Effector memory CD8-positive, alpha-beta T cell (primary cell): ENCODE measurements at places on chromosomes 2 and 18.
A peak's percentile ranks its signal among the peaks of the same experiment; 100 is the strongest.

- DNase-seq = no peak
These were observed 12.2 kb upstream of the CD28 start for GRCh38 chr2:203694191-203694590.

- DNase-seq = no peak
These were observed 13.6 kb upstream of the APCDD1 start for GRCh38 chr18:10440884-10441283.

DNA sequence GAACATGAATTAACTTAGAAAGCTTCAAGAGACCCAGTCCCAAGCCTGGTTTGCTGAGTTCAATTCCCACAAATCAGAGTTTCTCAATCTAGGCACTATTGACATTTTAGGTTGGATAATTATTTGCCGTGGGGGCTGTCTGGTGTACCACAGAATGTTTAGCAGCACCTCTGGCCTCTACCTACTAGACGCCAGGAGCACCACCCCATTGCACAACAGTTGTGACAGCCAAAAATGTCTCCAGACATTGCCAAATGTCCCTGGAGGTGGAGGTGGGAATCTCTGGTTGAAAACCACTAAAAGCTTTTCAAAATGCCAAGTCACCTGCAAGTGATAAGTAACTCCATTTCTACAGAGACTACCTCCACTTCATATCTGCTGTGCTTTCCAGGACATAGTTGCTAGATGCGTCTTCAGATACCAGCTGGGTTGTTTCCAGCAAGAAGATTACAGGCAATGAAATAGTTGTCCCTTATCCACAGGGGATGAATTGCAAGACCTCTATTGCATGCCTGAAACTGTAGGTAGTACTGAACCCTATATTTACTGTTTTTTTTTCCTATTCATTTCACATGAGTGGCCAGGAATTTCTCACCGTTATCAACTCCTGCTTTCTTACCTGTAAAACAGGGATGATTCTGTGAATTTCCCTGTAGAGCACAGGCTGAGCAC is 554.3 kb downstream of the ZEB2 start:
- no peak for DNase-seq

DNA sequence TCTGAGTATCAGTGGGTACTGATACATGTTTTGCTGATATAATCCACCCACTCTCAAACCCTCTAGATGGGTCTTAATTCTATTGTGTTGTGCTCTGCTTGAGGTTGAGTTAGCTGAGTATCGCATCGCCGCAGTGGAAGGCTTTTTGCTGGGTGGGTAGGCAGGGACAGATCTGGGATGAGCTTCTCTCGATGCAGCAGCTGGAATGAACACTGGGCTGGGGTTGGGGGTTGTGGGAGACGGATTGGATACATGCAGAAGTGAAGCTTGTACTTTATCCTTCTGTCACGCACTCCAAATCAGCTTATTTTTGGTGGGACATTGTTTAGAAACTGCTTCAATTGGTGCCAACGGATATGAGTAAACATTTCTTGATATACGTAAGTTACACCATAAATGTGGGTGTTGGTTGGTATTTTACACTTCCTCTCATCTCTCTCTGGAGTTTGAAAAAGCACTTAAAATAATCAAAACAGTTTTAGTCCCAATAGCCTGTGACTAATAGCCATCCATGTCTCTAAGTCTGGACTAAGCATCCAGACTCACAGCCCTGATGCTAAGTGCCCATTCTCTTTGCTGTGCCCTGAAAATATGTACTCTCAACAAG is 107.1 kb downstream of the POLE4 start:
- DNase-seq = no peak

- DNase-seq = no peak
These were observed 26.4 kb downstream of the RTP5 start for GRCh38 chr2:241895712-241896641.

DNA sequence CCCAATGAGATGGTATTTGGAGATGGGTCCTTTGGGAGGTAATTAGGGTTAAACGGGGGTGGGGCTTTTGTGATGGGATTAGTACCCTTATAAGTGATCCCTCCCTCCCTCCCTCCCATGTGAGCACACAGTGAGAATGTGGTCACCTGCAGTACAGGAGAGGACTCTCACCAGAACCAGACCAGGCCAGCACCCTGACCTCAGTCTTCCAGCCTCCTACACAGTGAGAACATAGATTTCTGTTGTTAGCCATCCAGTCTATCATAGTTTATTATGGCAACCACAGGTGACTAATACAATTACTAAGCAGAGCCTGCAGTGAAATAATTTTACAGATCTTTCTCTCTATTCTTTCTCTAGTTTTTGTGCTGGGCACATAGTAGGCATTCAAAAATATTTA is 137.7 kb upstream of the PKDCC start:
- DNase-seq = no peak

GRCh38 chr18:44786688-44787087 is 106.0 kb downstream of the SETBP1 start:
- DNase-seq = no peak

- DNase-seq = no peak
These were observed 81.8 kb upstream of the LCLAT1 start for GRCh38 chr2:30365201-30365600.

- DNase-seq = no peak
These were observed 116.5 kb downstream of the MCFD2 start for GRCh38 chr2:46798998-46799698.

- DNase-seq = no peak
These were observed 120.8 kb upstream of the ODC1 start for GRCh38 chr2:10568736-10569432.

DNA sequence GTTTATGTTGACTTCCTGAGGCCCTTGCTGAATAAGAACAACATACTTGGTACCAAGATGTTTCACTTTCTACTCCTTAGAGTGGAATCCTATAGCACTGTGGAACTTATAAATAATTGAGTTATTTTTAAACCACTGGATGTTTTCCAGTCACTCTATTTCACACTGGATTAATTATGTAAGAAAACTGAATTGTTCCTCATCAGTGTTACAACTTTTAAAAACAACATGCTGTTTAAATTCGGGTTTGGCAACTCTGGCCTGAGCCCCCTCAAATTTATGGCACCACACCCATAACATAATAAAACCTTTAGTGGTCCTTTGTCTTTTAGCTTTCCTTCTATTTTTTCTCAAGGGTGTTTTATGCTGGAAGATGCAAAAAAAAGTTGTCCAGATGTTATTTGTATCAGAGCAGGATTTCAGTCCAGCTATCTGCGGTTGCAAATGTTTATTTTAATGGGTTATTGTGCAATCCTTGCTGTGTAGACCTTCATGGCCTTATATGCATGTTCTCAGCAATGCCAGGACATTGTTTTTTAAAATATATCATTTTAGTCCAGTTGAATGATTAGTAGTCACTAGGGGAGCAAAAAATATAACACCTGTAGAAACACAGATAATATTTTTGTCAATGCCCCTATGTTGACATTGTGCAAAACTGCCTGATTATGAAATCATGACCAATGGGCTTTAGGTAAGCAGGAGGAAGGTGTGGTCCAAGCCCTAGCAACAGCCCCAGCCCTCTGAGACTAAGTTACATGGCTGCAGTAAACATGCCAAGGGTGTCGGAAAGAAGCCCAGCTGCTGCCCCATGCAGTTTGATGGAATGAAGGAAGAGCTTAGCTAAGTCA is 638.0 kb upstream of the ZEB2 start:
- DNase-seq = no peak

DNA sequence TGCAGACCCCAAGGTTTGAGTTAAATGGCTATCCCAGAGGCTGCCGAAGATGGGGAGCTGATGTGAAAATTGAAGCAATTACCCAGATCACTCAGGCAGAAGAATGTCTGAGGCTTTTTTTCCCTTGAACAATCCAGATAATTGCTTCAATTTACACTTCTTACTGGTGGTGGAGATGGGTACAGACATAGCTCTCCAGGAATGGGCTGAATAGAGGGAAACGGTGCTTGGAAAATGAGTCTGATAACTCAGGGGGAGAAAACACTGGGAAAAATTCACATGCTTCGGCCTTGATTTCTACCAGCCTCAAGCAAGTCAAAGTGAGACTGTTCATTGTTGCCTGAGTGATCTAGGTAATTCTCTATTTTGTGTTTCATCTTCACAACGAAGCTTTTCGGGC is 9.5 kb upstream of the KIF5C start:
- DNase-seq = no peak

DNA sequence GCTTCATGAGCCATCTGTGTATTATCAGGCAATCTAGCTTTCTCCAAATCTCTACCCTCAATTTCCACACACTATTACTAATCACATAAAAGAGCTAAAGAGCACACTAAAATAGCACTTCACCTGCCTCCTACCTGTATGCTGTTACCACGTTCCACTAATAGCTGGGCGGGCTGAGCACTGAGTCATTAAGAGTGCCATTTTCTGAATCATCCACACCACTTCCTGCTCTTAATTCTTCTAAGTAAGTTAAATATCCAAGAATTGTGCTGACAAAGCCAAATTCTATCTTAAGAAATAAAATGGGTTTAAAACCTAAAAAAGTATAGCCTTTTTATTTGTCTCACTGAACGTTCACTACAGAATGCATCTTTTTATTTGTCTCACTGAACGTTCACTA is 35.7 kb downstream of the NOL10 start:
- no peak for DNase-seq

DNA sequence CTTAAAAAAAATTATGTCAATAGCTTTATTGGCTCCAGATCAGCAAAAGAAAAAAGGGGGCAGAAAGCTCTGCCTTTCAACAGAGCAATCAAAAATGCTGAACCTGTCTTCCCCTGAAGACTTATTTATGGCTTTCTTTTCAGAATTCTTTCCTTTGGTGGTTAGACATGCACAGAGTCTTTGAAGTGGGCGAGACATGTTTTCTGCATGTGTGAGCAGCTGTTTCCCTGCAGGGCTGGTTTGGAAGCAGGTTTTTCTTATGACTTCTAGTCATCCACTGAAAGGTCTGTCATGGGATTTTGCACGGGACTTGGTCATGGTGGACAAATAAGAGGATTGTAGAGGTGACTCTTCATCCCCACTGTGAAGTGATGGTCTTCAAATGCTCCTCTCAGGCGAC is 160.3 kb downstream of the VAPA start:
- no peak for DNase-seq

DNA sequence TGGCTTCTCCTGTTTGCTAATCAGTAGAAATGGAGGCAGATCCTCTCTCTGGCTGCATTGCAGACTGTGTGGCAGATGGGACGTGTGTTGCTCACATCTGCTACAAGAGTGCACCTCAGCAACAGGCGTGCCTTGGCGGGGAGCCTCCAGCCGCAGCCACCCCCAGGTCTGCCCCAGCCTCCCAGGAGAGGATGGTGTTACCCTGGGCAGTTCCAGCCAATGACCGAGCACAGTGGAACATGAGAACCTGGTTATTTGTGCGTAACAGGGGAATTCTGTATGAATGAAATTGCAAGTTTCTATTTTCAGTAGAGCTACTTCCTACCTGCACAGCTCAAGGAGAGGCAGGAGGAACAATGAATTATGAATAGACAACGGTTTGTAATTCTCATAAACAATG is 130.6 kb upstream of the CBLN2 start:
- no peak for DNase-seq

GRCh38 chr18:33577685-33578517 is at the start of gene ASXL3:
Gene ASXL3 (plus strand): TSS chr18:33578219. CDS start chr18:33578632, 413 bp downstream.
- DNase-seq = no peak

DNA sequence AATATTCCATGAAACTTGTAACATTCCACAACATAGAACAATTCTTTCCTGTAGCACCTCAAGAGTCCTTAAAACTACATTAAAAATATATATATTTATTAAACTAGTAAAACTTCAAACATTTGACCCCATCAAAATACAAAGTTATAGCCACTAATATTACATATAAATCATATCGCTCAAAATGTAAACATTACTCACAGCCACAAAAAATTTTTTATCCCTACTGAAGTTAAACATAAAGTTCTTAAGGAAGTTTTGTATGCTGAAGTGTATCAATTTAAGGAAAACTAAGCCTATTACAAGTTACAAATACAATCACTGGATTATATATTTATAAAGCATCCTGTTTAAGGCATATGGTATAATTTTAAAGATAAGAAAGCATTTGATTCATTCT is 80.3 kb upstream of the DNER start:
- DNase-seq = no peak

DNA sequence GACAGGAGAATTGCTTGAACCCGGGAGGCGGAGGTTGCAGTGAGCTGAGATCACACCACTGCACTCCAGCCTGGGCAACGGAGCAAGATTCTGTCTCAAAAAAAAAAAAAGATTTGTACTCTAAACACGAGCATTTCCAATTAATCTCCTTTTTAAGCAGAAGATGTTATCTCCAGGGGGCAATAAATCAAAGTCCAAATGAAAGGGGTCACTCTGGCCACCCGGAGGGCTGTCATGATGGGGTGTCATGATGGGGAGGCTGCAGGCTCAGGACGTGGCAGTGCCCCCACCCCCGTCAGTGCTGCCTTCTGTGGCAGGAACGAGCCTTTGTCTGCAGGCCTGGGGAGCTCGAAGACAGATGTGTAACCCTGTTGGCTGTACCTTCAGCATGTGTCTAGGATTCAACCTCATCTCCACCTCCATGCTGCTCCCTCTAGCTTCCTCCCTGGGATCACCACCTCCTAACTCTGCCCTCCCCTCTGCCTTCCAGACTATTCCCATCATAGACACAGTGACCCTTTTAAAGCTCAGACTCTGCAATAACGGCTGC is 76.9 kb upstream of the YWHAQ start:
- DNase-seq = no peak

GRCh38 chr2:57696016-57696415 is 350.6 kb upstream of the VRK2 start:
- no peak for DNase-seq

DNA sequence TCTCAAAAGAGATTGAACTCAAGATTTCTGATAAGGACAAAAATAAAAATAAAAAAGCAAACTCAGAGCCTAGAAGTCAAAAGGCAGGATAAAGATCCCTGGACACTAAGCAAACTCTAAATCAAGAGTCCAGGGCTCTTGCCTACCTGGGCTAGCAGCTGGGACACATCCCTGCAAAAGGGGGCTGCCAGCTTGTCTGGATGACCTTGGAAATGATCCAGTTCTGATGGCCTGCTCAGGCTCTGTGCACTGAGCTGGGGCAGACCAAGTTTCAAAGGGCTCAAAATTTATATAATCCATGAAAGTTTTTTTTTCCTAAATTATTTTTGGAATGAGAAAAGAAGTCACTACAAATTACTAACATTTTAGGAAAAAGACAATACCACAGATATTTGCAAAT is 557.3 kb downstream of the CNTNAP5 start:
- no peak for DNase-seq

GRCh38 chr2:112584134-112584890 is at the start of gene CHCHD5:
Gene CHCHD5 (plus strand): TSS chr2:112584609. CDS start chr2:112584648, 39 bp downstream.
- peak; percentile 91 for DNase-seq

- DNase-seq = no peak
These were observed 27.9 kb downstream of the COL3A1 start for GRCh38 chr2:189002079-189002478.

DNA sequence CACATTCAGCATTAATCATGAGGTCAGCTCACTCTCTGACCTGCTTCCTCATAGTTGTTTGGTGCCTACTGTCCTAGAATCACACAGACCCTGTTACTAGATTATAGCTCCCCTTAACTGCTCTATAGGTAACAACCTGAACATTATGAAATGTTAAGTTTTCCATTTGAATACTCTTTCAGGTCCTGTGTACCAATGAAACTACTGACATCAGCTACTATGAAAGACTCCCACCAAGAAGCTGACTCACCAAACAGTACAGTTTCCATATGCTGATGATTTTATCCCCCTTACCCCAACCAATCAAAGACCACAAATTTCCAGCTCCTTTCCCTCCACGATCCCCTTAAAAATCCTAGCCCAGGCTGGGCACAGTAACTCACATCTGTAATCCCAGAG is 56.3 kb downstream of the SRBD1 start:
- DNase-seq = no peak

GRCh38 chr18:42310956-42311355 is 355.9 kb downstream of the PIK3C3 start:
- no peak for DNase-seq
